ENCODE measurements at places on chromosomes 2 and 18.

DNA sequence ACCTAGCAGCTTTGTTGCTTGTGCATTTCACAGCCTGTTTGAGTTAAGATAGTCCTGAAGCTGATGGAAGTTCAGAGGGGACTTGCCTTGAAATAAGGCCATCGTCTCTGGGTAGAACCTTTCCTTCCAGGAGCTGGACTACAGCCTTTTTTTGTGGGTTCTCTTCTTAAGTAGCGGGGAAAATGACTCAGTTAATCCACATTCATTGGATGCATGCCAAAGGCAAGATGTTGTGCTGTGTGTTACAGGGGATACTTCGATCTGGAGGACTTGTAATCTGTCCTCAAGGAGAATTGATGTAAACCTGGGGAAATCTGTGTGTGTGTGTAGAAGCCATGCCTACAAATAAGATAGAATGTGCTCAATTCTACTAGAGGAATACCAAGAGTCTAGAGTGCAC lies 46.8 kb downstream of the RPIA start:
- no peak for DNase-seq

DNA sequence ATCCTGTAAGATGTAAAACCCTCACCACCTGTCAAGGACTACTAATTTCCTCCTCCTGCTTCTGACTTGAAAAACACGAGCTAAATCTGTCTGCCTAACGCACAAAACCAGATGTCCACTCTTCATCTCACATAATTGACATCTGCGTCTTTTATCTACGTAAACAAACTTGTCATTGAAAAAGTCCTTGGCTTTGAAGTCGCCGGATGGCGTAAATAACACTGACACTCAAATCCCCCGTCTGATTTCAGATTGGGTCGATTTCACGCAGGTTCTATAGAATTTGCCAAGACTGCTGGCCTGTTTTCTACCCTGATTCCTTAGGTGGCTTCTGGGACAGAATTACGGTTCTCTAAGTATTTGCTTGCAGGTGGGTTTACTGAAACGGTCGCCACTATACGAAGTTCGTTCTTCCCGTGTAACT lies 539 bp upstream of the MOB4 start:
- no peak for DNase-seq

GRCh38 chr2:156175946-156176345 lies 156.6 kb downstream of the NR4A2 start:
- DNase-seq: no peak

DNA sequence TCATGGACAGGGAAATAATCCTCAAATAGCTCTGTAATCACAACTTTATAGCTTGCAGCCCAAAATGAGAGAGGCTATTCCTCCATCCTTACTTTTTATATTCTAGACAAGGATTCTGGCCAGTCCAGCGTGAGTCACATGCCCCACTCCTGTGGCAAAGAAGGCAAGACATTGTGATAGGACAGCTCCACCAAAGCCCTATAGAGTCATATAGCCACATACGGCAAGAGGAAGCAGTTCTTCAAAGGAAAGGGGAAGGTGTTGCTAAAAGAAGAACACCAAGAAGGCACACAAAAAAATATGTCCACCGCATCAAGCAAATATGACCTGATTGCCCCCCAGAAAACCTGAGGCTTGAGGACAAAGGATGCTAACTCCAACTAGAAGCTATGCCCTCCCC lies 3.4 kb upstream of the GFPT1 start:
- no peak for DNase-seq

GRCh38 chr2:25073025-25073424 lies 31.1 kb downstream of the EFR3B start:
- DNase-seq: no peak

DNA sequence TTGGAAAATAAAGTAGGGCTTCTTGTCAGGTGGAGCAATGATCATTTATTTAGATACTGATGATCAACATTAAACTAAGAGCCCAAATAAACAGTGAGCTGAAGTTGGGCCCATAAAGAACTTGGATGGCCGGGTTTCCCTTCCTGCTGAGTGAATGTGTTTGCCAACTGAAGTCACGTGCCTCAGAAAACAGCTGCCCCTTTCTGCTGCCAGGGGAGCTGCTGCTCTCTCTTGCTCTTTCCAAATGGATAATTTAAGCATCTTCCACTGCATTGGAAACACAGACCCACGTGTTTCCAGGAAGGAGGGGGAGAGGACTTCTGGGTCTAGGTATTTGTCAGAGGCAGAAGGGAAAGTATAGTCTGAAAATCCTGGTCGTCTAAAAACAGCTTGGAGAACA lies 22.9 kb upstream of the NCKAP5 start:
- no peak for DNase-seq

- no peak for DNase-seq
Observed at GRCh38 chr18:66682855-66683322, 79.0 kb upstream of the CDH19 start.

- no peak for DNase-seq
Observed at GRCh38 chr2:238169708-238170251, 11.0 kb downstream of the ERFE start.

DNA sequence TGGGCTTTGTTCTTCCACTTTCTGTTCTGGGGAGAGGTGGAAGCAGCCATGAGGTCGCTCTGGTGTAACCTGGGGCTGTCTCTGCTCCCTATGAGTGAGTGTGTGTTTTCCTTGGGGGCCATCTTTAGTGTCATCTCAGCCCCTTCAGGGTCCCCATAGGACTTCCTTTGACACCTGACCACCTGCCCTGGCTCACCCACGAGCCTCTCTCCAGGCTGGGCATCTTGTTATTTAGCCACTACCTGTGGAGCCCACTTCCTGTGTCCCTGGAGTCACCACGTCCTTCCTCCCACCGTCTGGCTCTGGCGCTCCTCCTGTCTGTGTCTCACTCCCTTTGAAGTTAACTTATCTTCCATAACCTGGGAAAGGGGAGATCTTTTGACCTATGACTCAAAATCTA lies 176.0 kb downstream of the UXS1 start:
- DNase-seq: no peak

All from stimulated activated CD8-positive, alpha-beta memory T cell treated with anti-CD3 and anti-CD28 coated beads, Interleukin-2, amount 100 ng/mL, for 1 hour (primary cell).